ENCODE measurements at places on chromosomes 4 and X. TPM values are rescaled to one million over a fixed set of nuclear protein-coding genes. Genes with fewer than 3 reads are reported as not detected.

The BBS7 gene
- 36.0 TPM for total RNA-seq

The FAM9B gene
- not detected for total RNA-seq

The KCTD8 gene
- 9.4 TPM for total RNA-seq

The SMIM10L2A gene
- 18.9 TPM for total RNA-seq

The FGFRL1 gene
- 43.1 TPM for total RNA-seq

The CXCL11 gene
- not detected for total RNA-seq

The C4orf46 gene
- total RNA-seq = 2.5 TPM

The STK32B gene
- total RNA-seq = 2.7 TPM

The TLR3 gene
- 2.7 TPM for total RNA-seq

The SPP1 gene
- total RNA-seq = 157 TPM

The SOX3 gene
- 1.00 TPM for total RNA-seq

The P2RY4 gene
- total RNA-seq = 0.83 TPM

The PCSK1N gene
- 158 TPM for total RNA-seq

The FRMD7 gene
- total RNA-seq = not detected

The ADRA2C gene
- 4.5 TPM for total RNA-seq

The TRAM1L1 gene
- 8.3 TPM for total RNA-seq

The KIT gene
- total RNA-seq = 9.4 TPM

The ZNF674 gene
- total RNA-seq = 8.8 TPM

The KDR gene
- total RNA-seq = 9.1 TPM

The TENT5D gene
- not detected for total RNA-seq

The RPS6KA6 gene
- total RNA-seq = 11.6 TPM

The AMBN gene
- total RNA-seq = not detected

All from dorsolateral prefrontal cortex (tissue), 122 donors.